Retina (tissue), 1 donor: ENCODE measurements at places on chromosomes 11 and 22.

DNA sequence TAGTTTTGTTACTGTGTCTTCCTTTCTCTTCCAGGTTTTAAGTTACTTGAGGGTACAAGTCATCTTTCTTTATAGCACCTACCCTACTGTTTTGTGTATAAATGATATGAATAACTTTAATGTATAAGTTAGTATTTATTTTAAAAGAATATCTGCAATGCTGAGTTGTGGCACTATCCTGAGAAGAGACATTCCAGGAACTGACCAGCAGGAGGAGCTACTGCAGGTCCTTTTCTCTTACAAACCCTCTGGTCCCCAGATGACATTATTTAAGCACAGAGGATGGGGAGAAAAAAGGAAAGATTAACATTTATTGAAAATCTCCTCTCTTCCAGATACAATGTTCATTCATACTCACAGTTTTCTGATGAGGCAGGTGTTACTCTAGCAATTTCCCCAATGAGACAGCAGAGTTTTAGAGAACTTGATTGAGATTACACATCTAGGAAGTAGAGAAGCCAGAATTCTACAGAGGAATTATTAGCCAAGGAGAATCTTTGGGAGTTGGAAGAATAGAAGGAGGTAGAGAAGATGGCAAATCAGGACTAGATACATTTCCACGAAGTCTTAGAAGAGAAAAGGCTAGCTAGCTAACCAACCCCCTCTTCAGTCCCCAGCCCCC, 541.2 kb upstream of the API5 start:
- DNase-seq: peak; percentile 42

DNA sequence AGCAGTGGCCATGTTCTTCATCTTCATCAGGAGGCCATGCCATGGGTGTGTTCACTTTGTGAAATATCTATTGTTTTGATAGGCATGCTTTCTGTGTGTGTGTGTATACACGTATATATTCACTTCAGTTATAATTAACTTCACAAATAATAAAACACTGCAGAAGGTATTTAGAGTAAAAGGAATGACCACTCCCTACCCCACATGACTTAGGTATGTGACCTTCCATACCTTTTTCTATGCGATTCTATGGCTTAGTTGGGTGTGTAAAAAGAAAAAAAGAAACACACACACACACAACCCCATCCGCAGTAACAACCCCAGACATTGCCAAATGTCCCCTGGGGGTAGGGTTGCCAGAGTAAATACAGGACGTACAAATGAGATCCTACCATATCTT, 72.0 kb downstream of the CYTH4 start:
- no peak for DNase-seq

DNA sequence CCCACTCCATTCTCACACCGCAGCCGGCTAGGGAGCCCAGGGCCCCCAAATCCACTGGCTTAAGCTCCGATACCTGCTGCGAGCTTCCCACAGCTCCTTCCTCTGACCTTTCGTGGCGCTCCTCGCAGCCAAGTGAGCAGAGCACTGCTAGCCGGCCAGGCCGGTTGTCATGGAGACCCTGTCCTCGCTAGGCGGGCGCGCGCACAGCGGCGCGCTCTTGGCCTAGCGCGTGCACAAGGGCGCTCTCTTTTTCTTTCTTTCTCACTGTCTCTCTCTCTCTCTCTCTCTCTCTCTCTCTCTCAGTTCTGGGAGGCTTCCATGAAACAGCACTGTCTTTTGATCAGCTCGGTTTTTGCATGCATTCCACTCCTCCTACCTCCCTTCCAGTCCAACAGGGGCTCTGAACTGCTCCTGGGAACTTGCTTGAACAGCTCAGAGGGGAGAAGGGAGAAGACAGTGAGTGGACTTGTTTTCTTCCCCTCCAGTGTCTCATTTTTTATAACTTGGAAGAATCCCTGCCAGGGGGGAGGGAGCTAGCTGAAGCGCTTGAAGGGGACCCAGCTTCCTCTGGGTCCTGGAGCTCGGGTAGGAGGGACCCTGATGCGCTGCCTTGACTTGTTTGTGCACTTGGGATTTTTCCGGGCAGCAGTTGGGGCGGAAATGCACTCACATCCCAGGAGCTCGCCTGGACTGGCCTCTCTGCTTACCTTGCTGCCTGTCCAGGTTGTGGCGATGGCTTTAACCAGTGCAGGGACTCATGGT, 100.3 kb upstream of the AKIP1 start:
- peak; percentile 97 for DNase-seq

DNA sequence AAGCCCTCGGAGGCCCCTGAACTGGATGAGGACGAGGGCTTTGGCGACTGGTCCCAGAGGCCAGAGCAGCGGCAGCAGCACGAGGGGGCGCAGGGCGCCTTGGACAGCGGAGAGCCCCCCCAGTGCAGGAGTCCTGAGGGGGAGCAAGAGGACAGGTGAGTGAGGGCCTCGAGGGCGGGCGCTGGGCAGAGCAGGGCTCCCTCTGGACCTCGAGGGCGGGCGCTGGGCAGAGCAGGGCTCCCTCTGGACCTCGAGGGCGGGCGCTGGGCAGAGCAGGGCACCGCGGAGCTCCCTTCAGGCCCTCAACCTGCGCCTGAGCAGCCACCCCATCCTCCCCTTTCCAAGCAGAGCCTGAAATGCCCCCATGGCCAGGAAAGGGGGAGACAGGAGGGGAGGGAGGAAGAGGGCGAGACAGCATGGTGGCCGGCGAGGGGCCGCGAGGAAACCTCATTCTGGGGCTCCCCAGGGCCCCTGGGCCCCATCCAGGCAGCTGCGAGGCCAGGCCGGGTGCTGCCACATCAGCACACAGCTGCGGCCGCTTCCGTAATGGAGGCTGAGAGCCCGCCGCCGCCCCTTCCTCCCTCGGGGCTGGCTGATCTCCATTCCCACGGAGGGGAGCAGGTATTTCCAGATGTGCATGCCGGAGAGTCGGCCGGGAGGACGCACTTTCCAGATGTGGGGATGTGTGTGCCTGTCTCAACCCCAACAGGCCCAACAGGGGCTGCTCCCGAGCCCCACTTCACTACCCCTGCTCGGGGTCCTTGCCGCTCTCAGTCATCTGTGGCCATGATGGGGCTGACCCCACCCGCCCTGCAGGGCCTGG, 10.0 kb downstream of the PRR33 start:
- peak; percentile 51 for DNase-seq

DNA sequence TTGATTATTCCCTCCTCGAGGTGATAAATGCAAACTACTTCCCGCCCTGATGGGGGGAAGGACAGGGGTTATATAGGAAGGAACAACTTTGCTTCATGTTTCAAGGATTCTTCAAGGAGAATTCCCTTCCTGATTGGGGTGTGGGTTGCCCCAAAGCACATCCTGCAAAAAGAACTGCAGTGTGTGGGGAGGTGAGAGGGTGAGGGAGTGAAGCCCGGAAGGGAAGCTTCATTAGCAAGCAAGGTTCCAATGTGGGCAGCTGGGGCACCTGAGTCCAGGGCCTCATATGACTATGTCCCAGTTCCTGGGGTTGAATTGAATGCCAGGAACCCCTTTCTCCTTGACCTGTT, 326.0 kb downstream of the MN1 start:
- DNase-seq: no peak

GRCh38 chr11:40183073-40184064, 1276.1 kb downstream of the LRRC4C start:
- no peak for DNase-seq

- no peak for DNase-seq
Measured at GRCh38 chr11:115715251-115715770, 211.1 kb upstream of the CADM1 start.

- DNase-seq: no peak
Measured at GRCh38 chr11:65211293-65212105, 29.8 kb downstream of the CAPN1 start.

DNA sequence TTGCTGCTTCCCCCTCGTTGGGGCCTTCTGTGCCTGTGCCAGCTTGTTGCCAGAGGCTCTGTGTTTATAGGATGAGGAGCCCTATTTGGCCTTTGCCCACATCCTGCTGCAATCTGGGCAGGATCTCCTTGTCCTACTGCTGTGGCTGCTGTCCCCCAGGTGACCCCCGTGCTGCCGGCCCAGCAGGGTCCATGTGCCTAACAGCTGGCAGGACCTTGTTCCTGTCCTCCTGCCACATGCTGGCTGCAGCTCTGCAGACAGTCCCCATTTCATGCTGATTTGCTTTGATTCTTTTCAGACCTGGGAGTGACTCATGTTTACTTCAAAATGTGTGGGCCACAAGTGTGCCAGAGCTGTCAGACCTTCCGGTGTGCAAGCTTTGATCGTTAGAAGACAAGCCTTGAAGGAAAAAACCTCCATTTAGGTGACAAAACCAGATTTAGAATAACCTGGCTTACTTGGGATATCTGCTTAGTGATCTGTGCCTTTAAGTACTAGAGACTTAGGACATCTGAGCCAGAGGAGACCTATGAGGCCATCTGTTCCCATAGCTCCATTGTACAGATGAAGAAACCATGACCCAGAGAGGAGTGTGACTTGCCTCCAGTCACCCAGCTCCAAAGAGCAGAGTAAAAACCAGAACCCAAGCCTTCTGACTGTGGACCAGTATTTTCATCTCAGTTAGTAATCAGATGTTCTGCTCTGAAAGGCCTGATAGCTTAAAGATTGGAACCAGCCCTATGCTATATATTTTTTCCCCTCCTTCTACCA, 11.1 kb downstream of the NAV2 start:
- DNase-seq: no peak

DNA sequence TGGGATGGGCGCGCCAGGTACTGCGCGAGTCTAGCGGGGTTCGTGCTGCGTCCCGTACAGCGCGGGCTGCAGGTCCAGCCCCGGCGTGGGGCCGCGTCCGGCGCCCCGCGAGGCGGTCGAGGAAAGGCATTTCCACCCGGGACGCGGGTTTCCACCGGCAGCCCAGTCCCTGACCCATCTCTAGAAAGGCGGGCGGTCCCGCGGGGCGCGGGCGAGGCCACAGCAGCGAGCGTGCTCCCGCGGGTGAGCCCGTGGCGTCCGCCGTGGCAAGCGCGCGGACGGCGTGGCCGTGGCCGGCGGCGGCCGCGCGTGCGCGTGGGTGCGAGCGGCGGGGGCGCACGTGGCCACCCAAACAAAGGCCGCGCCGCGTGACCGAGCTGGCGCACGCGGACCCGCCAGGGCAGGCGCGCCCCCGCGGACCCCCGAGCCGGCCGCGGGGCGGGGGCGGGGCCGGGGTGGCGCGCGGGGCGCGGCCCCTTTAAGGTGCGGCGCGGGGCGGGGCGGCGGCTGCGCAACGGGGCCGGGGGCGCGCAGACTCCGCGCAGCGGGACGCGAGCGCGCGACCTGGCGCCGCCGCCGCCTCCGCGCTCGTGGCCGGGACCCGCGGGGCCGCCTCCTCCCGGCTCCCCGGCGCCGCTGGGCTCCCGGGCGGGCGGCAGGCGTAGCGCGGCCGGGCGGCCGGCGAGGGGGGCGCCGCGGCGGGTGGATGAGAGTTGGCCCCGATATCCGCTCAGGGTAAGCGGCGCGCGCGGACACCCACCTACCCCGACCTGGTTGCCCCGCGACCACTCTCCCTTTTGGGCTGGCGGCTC, 39.3 kb upstream of the CELSR1 start:
- no peak for DNase-seq

GRCh38 chr11:86335131-86335767, 33.2 kb downstream of the HIKESHI start:
- no peak for DNase-seq

- DNase-seq: no peak
Measured at GRCh38 chr11:5665746-5666401, 19.0 kb downstream of the TRIM5 start.

- DNase-seq: no peak
Measured at GRCh38 chr11:6650980-6651379, 4.6 kb downstream of the DCHS1 start.

- no peak for DNase-seq
Measured at GRCh38 chr11:64681171-64681570, 41.8 kb downstream of the NRXN2 start.

- no peak for DNase-seq
Measured at GRCh38 chr11:47864901-47865300, 16.8 kb upstream of the NUP160 start.

GRCh38 chr22:43862074-43862881, at the start of gene SULT4A1:
Gene SULT4A1, minus strand, starts transcription at chr22:43862513. Its CDS starts 131 bp downstream, at chr22:43862382.
- peak; percentile 68 for DNase-seq

- no peak for DNase-seq
Measured at GRCh38 chr22:44522526-44523170, 24.6 kb upstream of the RTL6 start.

DNA sequence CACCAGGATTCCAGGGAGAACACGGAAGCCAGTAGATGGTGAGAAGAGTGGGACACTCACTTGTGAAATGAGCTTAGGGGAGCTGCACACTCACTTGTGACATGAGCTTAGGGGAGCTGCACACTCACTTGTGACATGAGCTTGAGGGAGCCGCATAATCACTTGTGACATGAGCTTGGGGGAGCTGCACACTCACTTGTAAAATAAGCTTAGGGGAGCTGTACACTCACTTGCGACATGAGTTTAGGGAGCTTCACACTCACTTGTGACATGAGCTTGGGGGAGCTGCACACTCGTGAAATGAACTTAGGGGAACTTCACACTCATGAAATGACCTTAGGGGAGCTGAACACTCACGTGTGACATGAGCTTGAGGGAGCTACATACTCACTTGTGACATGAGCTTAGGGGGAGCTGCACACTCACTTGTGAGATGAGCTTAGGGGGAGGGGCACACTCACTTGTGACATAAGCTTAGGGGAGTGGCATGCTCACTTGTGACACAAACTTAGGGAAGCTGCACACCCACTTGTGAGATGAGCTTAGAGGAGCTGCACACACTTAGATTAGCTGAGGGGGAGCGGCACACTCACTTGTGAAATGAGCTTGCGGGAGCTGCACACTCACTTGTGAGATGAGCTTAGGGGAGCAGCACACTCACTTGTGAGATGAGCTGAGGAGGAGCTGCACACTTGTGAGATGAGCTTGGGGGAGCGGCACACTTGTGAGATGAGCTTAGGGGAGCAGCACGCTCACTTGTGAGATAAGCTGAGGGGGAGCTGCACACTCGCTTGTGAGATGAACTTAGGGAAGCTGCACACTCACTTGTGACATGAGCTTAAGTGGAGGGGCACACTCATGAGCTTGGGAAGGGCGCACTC, 59.0 kb downstream of the NCAPD3 start:
- DNase-seq: no peak

DNA sequence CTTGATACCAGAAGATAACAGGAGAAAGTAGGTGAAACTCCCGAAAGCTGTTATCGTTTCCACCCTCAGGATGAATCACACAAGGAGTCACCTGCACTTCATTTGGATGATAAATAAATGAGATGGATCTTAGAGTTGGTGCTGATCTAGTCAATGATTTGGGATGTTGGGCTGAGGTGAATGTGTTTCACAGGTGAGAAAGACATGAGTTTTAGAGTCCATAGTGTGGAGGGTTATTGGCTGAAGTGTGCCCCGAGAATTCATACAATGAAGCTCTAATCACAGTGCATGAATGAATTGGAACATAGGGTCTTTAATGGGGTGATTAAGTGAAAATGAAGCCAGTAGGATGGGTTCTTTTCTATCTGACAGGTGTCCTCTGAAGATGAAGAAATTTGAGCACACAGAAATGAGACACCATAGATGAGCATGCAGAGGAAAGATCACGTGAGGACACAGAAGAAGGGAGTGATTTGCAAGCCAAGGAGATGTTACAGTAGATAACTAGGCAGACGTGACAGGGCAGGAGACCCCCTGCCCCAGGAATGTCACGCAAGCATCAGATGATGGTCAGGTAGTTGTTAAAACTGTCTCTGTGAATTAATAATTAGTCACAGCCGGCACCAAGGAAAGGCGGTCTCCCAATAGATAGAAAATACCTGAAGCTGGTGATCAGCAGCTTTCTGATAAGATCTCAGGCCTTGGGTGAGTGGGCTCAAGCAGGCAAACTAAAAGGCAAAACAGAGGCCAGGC, 60.3 kb upstream of the IGLL5 start:
- DNase-seq: no peak

GRCh38 chr22:33163815-33164214, 105.6 kb upstream of the SYN3 start:
- DNase-seq: no peak

- no peak for DNase-seq
Measured at GRCh38 chr11:19892387-19892786, 179.8 kb downstream of the NAV2 start.
